ENCODE measurements at places on chromosomes 2 and 18.

DNA sequence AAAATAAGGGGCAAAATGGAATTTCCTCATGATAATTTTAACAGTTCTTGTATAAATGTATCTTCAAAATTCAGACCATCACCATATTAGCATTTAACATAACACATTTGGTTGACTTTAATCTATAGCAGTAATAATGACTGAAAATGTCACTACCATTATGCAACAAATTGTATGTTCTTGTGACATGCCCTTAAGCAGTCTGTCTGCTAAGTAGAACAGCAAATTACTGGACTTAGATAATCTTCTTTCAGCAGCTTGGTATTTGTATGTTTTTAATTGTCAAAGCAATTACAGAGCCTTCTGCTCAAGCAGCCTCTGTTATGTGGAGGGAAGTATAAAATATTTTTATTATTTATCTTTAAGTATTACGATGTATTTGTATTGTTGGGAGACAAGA lies 214.3 kb upstream of the NXPH2 start:
- no peaks in the 10 kb centered on the region for H3K4me1 ChIP-seq
- H3K27me3 ChIP-seq, result no peaks in the 10 kb centered on the region
- H3K27ac ChIP-seq, result no peak overlapping the region
- H3K36me3 ChIP-seq, result no peaks in the 10 kb centered on the region
- DNase-seq, result no peak

- H3K27me3 ChIP-seq, result no peaks in the 10 kb centered on the region
- H3K27ac ChIP-seq, result peak overlapping the region; percentile 68
- peak overlapping the region; percentile 67 for H3K4me3 ChIP-seq
- DNase-seq, result peak; percentile 18
Observed at GRCh38 chr2:37005118-37005868, 39.0 kb upstream of the STRN start.

DNA sequence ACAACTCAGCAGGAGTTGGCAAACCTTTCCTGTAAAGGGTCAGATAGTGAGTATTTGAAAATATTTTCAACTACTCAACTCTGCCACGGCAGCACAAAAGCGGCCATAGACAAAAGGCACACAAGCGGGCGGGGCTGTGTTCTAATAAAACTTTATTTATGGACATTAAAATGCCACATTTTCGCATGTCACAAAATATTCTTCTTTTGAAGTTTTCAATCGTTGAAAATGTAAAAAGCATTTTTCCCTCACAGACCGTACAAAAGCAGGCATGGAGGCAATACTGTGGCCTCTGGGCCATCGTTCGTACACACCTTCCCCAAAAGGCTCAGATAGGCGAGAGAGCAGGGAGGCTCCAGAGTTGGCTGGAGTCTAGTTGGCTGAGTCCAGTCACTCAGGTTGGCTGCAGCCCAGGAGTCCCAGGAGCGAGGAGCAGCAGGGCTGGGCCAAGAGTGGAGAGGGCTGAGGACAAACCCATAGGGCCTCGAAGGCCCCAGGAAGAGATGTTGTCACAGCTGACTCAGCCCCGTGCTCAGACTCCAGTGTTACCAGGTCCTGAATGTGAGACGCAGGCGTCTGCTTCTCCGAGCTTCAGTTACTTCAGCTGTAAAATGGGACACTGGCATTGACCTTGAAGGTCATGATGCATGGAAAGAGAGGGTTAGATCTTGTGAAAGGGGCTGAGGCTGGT lies 42.5 kb downstream of the SDC1 start:
- H3K4me3 ChIP-seq, result no peak overlapping the region
- H3K27ac ChIP-seq, result no peak overlapping the region
- no peak for DNase-seq
- H3K36me3 ChIP-seq, result no peaks in the 10 kb centered on the region
- no peaks in the 10 kb centered on the region for H3K4me1 ChIP-seq

- peaks cover 49% of the 10 kb centered on the region for H3K4me1 ChIP-seq
- H3K4me3 ChIP-seq, result no peak overlapping the region
- H3K27ac ChIP-seq, result no peak overlapping the region
- no peaks in the 10 kb centered on the region for H3K36me3 ChIP-seq
Observed at GRCh38 chr2:109237792-109238191, 108.8 kb downstream of the SH3RF3 start.

DNA sequence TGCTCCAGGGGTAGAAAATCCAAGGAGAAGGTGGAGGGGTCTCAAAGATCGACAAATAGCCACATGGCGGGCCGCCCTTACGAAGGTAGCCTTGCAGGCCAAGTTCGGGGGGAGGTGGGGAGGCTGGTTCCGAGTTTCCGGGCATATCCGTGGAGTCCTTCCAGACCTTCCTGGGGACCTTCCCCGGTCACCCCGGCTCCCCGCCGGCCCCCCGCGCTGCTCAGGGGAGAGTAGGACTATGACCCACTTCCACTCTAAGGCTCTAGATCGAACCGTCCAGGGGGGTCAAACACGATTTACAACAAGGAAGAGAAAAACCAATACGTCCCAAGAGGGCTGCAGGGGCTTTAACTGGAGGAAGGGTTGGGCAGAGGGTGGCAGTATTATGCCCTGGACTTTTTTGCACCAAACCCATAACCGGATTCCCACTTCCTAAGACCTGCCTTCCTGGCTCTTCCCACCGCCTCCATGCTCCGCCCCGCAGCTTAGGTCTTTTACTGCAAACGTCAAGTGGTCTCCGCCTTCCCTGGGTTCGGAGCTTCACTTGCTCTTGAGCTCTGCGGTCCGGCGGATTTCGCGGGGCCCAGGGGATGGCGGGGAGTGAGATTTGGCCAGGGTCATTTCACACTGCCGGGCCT lies 779 bp upstream of the LYPD6 start:
- peak overlapping the region; percentile 74 for H3K27ac ChIP-seq
- peak overlapping the region; percentile 87 for H3K4me3 ChIP-seq
- peaks cover 11% of the 10 kb centered on the region for H3K4me1 ChIP-seq
- peaks cover 43% of the 10 kb centered on the region for H3K27me3 ChIP-seq
